ENCODE measurements at places on chromosomes 1 and 21. TPM values are rescaled to one million over a fixed set of nuclear protein-coding genes. Genes with fewer than 3 reads are reported as not detected.

DNA sequence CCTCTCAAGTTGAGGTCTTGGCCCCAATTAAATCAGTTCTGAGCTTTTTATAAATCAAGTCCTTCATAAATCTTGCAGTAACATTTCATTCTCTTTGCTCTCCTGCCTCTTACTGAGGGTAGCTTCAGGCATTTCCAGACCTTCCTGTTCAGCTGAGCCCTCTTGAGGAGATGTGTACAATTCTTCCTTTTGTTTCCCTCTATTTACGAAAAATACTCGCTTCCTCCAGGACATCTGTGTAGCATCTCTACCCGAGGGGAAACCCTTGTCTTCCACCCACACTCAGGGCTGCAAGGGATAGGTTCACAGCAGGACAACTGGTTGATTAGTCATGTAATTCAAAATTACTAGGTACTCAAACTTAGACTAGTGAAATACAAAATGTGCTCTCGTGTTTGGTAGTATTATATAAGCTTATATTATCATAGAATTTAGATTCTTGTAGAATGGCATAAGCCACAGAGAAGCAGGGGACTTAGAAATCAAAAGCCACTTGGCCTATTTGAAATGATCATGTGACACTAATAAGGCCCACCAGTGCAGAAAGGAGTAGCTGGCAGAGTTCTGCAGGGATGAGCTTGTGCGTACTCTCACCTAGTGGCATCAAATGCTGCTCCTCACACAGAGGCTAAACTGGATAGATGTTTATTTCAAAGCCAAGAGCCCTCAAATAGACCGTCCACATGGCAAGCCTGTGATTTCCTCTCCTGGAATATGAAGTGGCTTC, 126.7 kb downstream of the GDAP2 start:
- DNase-seq, result no peak

DNA sequence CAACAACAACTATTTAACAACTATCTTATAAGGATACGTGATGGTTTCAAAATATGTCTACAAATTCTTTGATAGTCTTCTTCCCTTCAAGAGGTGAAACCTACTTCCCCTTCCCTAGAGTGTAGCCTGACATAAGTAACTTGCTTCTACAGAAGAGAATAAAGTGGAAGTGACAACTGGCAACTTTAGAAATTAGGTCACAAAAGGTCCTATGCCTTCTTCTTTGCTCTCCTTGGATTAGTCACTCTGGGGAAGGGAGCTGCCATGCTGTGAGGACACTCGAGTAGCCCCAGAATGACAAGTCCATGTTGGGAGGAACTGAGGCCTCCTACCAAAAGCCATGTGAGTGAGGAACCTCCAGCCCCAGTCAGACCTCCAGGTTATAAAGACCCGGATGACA, 19.2 kb downstream of the EFCAB14 start:
- DNase-seq, result no peak

- DNase-seq, result peak; percentile 22
Measured at GRCh38 chr1:229694053-229694693, 68.1 kb downstream of the URB2 start.

GRCh38 chr1:211381481-211382181, 55.0 kb downstream of the TRAF5 start:
- no peak for DNase-seq

DNA sequence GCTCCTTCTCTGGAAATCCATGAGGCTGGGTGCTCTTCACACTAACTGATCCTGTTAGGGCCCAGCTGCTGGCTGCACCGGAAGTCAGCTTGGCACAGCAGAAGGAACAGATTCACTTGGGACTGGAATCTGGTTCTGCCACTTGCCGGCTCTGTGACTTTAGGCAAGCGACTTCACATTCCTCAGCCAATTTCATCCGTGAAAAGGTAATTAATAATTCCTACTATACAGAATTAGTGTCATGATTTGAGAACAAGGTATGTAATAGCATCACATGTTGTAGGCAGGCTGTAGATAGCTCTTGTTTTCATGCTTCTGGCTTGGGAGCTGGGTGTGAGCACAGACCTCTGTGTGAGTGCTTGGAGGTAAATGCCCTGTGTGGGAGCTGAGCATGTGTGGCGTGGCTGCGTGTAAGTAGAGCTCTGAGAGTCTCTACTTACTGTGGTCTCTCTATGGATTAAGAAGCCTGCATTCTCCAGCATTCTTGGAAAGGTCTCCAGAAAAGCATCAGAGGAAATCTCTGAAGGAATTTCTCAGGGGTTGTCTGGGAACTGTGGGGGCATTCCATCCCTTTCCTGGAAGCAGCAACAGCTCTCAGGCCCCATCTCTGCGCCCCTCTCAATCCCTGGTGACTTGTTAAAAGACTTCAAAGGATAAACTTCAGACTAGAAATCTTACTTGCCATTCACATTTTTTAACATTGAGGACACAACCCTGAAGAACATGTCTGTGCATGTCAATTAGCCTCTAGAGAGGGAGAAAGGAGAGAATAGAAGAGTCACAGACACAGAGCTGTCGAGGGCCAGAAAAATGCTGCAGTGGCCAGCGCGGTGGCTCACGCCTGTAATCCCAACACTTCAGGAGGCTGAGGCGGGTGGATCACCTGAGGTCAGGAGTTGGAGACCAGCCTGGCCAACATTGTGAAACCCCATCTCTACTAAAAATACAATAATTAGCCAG, 47.7 kb upstream of the PPM1J start:
- no peak for DNase-seq

- no peak for DNase-seq
Measured at GRCh38 chr1:218348628-218349071, 3.5 kb downstream of the TGFB2 start.

GRCh38 chr1:90782046-90782445, 64.9 kb upstream of the BARHL2 start:
- no peak for DNase-seq

DNAH14 gene
- 21.6 TPM for total RNA-seq

SPRR1A gene
- not detected for total RNA-seq

DNA sequence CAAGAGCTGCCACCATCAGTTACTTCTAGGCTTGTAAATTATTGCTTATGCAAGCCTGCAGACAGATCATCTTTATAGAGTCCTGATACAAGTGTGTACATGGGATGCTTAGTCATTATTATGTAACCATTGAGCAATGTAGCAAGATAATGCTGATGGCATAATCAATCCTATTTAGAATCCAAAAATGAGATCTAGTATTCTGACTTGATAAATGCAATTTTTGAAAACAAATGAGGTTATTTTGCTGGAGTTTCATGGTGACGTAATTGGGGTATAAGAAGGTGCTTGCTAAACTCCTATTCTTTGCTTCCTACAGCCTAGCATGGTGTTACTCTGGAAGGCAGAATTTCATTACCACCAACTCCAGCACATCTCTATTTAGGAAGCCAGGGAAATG, 801.7 kb upstream of the PRMT6 start:
- DNase-seq, result no peak

DNA sequence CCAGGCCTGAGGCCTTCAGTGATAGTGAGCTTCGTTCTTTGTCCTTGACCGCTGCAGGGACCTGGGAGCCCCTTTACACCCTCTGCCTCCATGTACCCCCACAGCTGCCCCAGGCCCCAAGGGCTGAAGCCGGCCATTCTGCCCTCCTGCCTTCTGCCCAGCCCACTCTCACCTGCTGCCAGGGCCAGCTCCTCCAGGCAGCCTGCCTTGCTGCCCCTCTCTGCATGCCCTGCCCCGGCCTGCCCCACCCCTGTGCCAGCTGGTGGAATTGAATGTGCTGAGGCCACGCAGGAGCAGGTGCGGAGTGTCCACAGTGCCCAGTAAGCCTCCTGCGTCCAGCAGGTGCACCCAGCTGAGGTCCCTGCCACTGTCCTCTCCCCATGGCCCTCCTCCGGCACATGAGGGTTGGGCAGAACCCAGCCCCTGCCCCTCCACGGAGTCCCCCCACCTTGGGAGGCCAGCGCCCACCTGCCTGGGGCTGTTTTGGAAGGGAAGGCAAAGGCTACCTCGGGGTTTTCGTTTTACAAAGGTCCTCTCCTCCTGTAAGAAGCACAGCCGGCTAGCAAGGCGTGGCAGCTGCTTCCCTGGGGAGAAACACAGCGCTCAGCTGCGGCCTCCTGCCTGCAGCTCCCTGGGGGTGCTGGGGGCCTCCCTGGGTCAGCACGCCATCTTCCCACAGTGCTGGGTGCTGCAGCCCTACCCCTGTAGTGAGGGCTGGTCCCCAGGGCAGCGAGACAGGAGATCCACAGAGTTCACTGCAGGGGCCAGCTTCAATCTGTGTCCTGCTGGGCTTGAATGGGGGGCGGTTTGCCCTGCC, 21.0 kb downstream of the MMEL1 start:
- DNase-seq, result peak; percentile 2

GRCh38 chr1:172468296-172468695, 24.4 kb upstream of the PIGC start:
- DNase-seq, result no peak

DHRS3 gene
- total RNA-seq, result 5.7 TPM

TCHH gene
- total RNA-seq, result 0.38 TPM

- no peak for DNase-seq
Measured at GRCh38 chr1:236027104-236027503, 37.8 kb downstream of the NID1 start.

- no peak for DNase-seq
Measured at GRCh38 chr1:53687901-53688300, 51.1 kb downstream of the GLIS1 start.

- no peak for DNase-seq
Measured at GRCh38 chr1:115445090-115445489, 107.0 kb upstream of the NGF start.

GRCh38 chr1:162059721-162060120, 9.8 kb upstream of the NOS1AP start:
- no peak for DNase-seq

ZDHHC18 gene
- 32.4 TPM for total RNA-seq
